ENCODE measurements at places on chromosomes 6 and 20. TPM values are rescaled to one million over a fixed set of nuclear protein-coding genes. Genes with fewer than 3 reads are reported as not detected.

GRCh38 chr6:121828146-121828886, 392.9 kb downstream of the GJA1 start:
- H3K4me1 ChIP-seq: peaks cover 27% of the 10 kb centered on the region
- no peak overlapping the region for H3K27ac ChIP-seq
- no peaks in the 10 kb centered on the region for H3K36me3 ChIP-seq
- H3K27me3 ChIP-seq: no peaks in the 10 kb centered on the region
- DNase-seq: no peak

DNA sequence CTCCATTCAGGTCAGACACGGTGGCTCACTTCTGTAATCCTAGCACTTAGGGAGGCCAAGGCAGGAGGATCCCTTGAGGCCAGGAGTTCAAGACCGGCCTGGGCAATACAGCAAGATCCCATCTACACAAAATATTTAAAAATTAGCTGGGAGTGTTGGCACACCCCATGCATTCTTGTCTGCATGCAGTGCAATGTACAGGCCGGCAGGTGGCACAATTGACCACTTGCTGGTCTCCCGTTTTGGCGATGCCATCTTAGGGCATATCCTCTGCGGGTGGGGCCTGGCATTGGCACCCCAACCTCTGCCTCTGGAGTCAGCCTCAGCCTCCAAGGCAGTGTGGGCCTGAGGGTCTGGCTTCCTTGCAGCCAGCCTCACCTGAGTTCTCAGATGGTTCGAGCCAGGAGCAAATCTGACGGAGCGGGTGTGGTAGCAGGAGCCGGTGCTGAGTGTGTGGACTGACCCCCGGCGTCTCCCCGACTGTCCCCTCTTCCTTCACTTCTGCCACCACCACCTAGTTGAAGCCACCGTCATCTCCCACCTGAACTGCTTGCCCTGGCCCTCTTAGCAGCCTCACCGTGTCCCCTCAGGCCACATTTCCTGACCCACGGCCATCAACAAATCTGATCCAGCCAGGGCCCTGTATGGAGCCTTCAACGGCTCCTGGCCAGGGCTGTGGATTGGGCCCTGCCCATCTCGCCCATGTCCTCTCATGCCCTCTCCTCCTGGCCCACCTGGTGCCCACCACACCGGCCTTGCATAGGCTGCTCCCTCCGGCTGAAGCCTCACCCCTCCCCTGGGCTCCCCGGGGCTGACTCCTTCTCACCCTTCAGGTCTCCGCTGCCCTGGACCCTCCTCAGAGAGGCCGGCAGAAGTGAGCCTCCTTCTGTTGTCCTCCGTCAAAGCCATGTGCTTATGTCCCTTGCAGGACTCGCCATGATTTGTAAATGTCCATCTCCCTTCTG, 44.0 kb downstream of the EFCAB8 start:
- no peaks in the 10 kb centered on the region for H3K27me3 ChIP-seq
- no peaks in the 10 kb centered on the region for H3K4me1 ChIP-seq
- peak; percentile 45 for DNase-seq
- no peak overlapping the region for H3K27ac ChIP-seq
- H3K36me3 ChIP-seq: no peaks in the 10 kb centered on the region

MYH7B gene
- total RNA-seq: 114 TPM

GRCh38 chr6:137013738-137014602, 30.8 kb downstream of the IL20RA start:
- DNase-seq: no peak
- H3K4me3 ChIP-seq: no peak overlapping the region
- H3K27me3 ChIP-seq: no peaks in the 10 kb centered on the region
- H3K4me1 ChIP-seq: no peaks in the 10 kb centered on the region
- H3K36me3 ChIP-seq: no peaks in the 10 kb centered on the region

Data from heart left ventricle (tissue), 16 donors.